ENCODE measurements at places on chromosomes 7 and 10.

- DNase-seq: no peak
Observed at GRCh38 chr10:123797813-123798212, 93.8 kb downstream of the CPXM2 start.

GRCh38 chr10:111762114-111762513 is 421.5 kb downstream of the GPAM start:
- no peak for DNase-seq

DNA sequence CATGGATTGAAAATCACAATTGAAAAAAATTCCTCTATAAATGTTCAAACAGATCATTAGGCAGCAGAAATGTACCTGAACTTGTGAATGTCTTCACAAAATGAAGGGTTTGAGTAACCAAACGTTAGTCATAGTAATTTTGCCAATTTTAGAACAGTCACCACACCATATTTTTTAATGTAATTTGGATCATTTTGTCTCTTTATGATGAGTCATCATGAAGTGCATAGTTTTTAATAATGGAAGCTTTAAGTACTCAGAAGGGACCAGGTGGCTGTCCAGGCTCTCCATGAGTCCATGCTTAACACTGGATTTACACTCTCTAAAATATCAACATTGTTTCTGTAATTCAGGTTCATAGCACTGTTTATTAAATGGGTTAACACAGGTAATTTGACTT is 219.2 kb downstream of the ETV1 start:
- DNase-seq: no peak

GRCh38 chr10:14173706-14174594 is 156.8 kb downstream of the FRMD4A start:
- no peak for DNase-seq

DNA sequence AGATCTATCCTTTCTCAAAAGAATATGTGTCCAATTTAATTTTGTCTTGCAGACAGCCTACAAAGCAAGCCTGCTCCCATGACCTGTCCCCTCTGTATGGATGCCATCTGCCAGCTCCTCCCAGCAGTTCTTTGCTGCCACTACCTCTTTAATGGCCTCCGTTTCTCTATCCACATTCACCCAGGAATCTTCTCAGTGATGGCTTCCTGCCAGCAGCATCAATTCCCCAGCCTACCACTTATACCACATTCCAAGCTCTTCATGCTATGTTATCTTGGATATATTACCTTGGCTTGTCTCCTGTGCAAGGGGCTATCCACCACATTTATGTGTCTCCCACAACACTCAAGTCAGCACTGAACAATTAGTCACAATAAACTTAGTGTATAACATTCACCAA is 133.2 kb downstream of the VPS50 start:
- DNase-seq: no peak

GRCh38 chr10:109451879-109452278 is 471.4 kb downstream of the XPNPEP1 start:
- no peak for DNase-seq

GRCh38 chr10:76086170-76086760 is 654.8 kb downstream of the LRMDA start:
- DNase-seq: no peak

DNA sequence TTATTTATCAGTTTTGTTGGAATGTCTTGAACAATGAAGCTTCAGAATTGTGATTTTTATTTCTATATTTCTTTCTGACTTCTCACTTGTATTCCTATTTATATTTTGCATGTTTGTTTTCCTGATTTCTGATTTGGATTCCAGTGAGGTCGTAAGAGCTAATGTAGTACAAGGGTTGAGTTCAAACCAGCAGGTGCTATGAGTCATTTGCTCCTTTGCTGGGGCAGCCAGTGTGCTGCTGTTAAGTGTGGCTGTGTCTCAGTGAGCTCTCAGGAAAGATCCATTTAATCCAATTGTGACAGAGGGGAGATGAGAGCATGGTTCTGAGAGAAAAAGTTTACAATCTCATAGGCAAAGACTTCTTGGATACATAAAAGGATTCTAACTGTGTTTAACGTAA is 48.6 kb downstream of the MCU start:
- DNase-seq: no peak

- DNase-seq: no peak
Observed at GRCh38 chr10:12484002-12484918, 134.9 kb downstream of the CAMK1D start.

- no peak for DNase-seq
Observed at GRCh38 chr7:98902523-98902922, 24.2 kb downstream of the TRRAP start.

DNA sequence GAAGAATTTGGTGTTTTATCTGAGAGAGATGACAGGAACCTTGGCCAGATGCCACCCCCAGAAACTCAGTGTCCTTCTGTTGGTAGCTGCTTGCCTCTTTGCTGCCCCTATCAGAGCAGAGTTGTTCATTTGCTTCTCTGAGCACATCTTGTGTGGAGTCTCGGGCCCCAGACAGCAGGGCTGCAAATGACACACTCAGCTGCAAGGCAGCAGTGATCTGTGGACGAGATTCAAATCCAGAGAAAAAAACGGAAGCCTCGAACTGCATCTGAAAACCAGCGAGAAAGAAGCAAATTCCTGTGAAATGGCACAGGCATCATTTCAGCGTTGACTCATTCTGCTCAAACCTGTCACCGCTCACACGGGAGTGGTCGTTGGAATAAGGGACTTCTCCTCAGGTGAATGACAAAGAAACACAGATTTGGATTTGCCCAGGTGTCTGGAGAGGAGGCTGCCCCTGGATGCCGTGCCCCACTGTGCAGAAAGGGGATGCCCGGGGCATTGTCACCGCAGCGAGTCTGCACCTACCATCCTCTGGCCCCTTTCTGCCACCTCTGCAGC is 144.7 kb downstream of the PFKFB3 start:
- DNase-seq: peak; percentile 8

DNA sequence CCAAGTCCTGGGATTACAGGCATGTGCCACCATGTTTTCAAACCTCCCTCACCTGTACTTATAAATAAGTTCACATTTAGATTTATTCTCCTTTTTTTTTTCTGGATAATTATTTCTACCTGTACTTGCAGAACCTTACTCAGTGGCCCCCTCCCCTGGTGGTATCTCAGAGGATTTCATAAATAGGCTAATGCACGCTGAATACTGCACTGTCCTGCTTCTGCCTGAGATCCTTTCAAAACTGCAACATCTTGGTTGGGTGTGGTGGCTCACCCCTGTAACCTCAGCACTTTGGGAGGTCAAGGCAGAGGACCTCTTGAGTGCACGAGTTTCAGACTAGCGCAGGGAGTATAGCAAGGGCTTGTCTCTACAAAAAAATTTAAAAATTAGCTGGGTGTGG is 4.6 kb upstream of the BLVRA start:
- no peak for DNase-seq

GRCh38 chr10:103280506-103280905 is 3.6 kb downstream of the INA start:
- DNase-seq: no peak

DNA sequence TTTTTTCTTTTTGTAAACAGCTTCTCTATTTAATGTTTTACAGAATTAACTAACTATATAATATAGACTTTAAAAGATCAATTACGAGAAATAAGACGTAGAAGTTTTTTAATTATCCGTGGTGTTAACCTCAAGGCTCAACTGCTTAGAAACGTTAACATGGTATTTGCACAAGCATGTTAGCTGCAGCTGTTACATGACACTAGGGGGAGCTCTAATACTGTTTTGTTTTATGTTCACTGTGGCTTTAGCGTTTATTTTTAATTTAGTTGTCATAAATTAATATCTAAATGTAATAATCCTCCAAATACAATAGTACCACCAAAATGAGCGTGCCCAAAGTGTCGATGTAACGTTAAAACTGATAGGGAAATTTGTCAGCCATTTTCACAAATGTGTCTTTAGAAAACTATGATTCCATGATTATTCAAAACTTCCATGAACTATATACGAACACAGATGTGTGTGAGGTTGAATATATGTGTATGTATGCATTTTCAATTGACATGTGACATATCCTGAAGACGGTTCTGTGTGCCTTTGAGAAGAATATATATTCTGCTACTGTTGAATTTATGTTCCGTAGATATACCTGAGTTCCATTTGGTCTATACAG is 828.8 kb upstream of the MBL2 start:
- no peak for DNase-seq

- DNase-seq: no peak
Observed at GRCh38 chr10:122221958-122222357, 49.1 kb upstream of the BTBD16 start.

All from stimulated activated CD8-positive, alpha-beta memory T cell treated with anti-CD3 and anti-CD28 coated beads, Interleukin-15, amount 100 ng/mL, for 4 hours (primary cell).